ENCODE measurements at places on chromosomes 4 and X.

- no peak overlapping the region for H3K4me3 ChIP-seq
- no peak for DNase-seq
- H3K4me1 ChIP-seq, result no peaks in the 10 kb centered on the region
- no peak overlapping the region for H3K27ac ChIP-seq
Observed at GRCh38 chrX:39752815-39753214, 344.9 kb downstream of the BCOR start.

GRCh38 chrX:147476008-147476407 is 435.7 kb upstream of the FMR1 start:
- no peak overlapping the region for H3K4me3 ChIP-seq
- DNase-seq, result no peak

- DNase-seq, result no peak
- H3K27me3 ChIP-seq, result no peaks in the 10 kb centered on the region
- H3K4me3 ChIP-seq, result no peak overlapping the region
- no peaks in the 10 kb centered on the region for H3K36me3 ChIP-seq
- H3K4me1 ChIP-seq, result no peaks in the 10 kb centered on the region
Observed at GRCh38 chr4:27239641-27240040, 379.0 kb downstream of the STIM2 start.

- no peak overlapping the region for H3K27ac ChIP-seq
- H3K4me1 ChIP-seq, result peaks cover 15% of the 10 kb centered on the region
- H3K36me3 ChIP-seq, result no peaks in the 10 kb centered on the region
- no peak for DNase-seq
- H3K27me3 ChIP-seq, result no peaks in the 10 kb centered on the region
Observed at GRCh38 chrX:152992115-152992514, 1.8 kb downstream of the PNMA5 start.

DNA sequence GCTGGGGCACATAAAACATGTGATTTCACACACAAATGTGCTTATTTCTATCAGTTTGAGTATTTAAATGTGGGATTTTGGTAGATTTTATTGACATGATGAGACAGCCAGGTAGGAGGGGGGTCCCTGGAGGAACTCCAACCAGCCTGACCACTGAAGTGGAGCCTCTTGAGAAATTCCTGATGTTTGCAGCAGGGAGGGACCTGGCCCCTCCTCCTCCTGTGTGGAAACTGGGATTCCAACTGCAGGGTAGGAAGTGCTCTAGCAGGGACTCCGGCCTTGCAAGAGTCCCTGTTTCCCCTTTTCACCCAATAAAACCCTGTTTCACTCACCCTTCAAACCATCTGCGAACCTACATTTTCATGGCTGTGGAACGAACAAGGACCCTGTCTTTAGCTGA is 2224.0 kb upstream of the AGA start:
- H3K4me1 ChIP-seq, result no peaks in the 10 kb centered on the region
- H3K4me3 ChIP-seq, result no peak overlapping the region
- H3K27ac ChIP-seq, result no peak overlapping the region
- H3K27me3 ChIP-seq, result no peaks in the 10 kb centered on the region
- H3K36me3 ChIP-seq, result no peaks in the 10 kb centered on the region
- no peak for DNase-seq

- no peak overlapping the region for H3K4me3 ChIP-seq
- H3K27me3 ChIP-seq, result no peaks in the 10 kb centered on the region
- no peak overlapping the region for H3K27ac ChIP-seq
- no peaks in the 10 kb centered on the region for H3K36me3 ChIP-seq
Observed at GRCh38 chr4:141797966-141798365, 161.6 kb downstream of the IL15 start.

DNA sequence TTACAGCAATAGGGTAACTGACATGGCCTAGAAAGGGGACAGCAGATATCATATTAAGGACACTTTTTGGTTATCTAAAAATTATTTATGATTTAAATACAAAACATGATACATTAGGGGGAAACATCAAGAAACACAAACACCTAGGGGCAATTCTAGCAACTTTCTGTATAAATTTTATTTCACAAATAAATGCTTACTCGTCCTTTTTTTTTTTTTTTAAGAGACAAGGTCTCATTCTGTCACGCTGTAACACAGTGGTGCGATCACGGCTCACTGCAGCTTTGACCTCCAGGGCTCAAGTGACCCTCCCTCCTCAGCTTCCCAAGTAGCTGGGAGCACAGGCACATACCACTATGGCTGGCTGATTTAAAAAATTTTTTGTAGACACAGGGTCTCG is 151.8 kb upstream of the BCOR start:
- H3K36me3 ChIP-seq, result no peaks in the 10 kb centered on the region
- no peak for DNase-seq
- H3K4me1 ChIP-seq, result peaks cover 6% of the 10 kb centered on the region
- no peak overlapping the region for H3K4me3 ChIP-seq
- H3K27ac ChIP-seq, result no peak overlapping the region

DNA sequence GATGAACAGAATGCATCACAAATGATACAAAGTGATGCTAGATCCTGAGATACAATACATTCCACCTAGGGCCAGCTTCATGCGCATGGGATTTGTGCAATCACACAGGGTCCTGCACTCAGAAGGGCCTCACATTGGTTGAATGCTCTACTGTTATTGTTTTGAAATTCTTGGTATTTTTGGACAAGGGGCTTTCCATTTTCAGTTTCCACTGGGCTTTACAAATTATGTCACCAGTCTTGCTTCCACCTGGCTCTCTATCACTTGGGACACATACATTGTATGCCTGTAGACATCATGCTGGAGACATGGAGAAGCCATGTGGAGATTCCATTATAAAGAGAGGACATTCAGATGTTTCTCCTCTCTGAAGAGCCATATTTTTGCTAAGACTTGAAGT is 155.8 kb downstream of the NAA11 start:
- H3K36me3 ChIP-seq, result no peaks in the 10 kb centered on the region
- no peak for DNase-seq
- no peaks in the 10 kb centered on the region for H3K27me3 ChIP-seq
- H3K4me1 ChIP-seq, result no peaks in the 10 kb centered on the region
- H3K4me3 ChIP-seq, result no peak overlapping the region

GRCh38 chr4:73869130-73870055 is at the start of gene CXCL1:
Gene CXCL1 (plus strand): TSS chr4:73869393. CDS start chr4:73869471, 78 bp downstream.
- H3K36me3 ChIP-seq, result no peaks in the 10 kb centered on the region
- no peak within 1 kb of the TSS for H3K27ac ChIP-seq
- DNase-seq, result no peak
- H3K4me1 ChIP-seq, result peaks cover 15% of the 10 kb centered on the region
- peak within 1 kb of the TSS; percentile 21 for H3K4me3 ChIP-seq

Measured in stimulated activated naive B cell treated with anti-CD40 and anti-IgM and Interleukin-4, amounts not matched to agents 10 μg/mL and 1 μg/mL and 100 μg/mL, for 72 hours (primary cell).